ENCODE measurements at places on chromosomes 4 and X. TPM values are rescaled to one million over a fixed set of nuclear protein-coding genes. Genes with fewer than 3 reads are reported as not detected.

DNA sequence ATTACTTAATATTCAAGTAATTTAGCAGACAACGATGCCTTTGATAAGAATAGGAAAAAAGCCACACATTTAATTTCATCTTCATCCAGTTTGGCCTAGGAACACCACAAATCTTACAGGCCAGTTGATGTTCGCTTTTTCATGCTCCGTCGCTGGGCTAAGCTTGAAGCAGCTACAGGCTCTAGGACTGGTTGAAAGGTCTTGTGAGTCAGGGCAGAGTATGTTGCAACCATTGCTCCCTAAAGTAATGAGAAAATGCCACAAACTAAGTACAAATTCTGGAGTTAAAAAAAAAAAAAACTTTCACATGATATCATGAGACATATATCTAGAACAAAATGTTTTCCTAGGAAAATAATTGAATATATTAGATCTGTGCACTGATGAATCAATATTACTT is 123.8 kb downstream of the RPS6KA6 start:
- H3K4me1 ChIP-seq, result no peaks in the 10 kb centered on the region
- no peak overlapping the region for H3K4me3 ChIP-seq
- no peak overlapping the region for H3K27ac ChIP-seq
- no peaks in the 10 kb centered on the region for H3K36me3 ChIP-seq

The NXF2B gene
- total RNA-seq, result not detected

The UGT8 gene
- 0.36 TPM for total RNA-seq

DNA sequence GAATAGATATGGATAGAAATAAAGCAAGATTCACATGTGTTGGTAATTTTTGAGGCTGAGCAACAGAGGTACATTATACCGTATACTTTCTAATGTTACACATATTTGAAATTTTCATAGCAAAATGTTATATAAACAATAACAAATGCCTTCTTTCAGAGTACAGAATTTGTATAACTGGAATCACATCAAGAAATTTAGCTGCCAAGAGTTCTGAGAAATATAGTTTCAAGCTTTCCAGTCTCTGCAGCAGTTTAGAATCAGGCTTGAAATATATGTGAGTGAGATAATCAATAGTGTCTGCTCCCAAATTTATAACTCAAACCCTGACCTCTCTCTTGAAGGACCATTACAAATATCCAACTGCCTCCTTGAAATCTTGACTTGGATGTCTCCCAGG is 23.8 kb downstream of the FAM184B start:
- no peak overlapping the region for H3K27ac ChIP-seq
- no peaks in the 10 kb centered on the region for H3K4me1 ChIP-seq
- no peaks in the 10 kb centered on the region for H3K36me3 ChIP-seq
- no peak overlapping the region for H3K4me3 ChIP-seq

The BMX gene
- total RNA-seq, result not detected

- H3K36me3 ChIP-seq, result no peaks in the 10 kb centered on the region
- no peak overlapping the region for H3K4me3 ChIP-seq
- DNase-seq, result no peak
- H3K27me3 ChIP-seq, result no peaks in the 10 kb centered on the region
- H3K27ac ChIP-seq, result no peak overlapping the region
- peaks cover 7% of the 10 kb centered on the region for H3K4me1 ChIP-seq
Observed at GRCh38 chr4:128913228-128913627, 103.7 kb downstream of the JADE1 start.

DNA sequence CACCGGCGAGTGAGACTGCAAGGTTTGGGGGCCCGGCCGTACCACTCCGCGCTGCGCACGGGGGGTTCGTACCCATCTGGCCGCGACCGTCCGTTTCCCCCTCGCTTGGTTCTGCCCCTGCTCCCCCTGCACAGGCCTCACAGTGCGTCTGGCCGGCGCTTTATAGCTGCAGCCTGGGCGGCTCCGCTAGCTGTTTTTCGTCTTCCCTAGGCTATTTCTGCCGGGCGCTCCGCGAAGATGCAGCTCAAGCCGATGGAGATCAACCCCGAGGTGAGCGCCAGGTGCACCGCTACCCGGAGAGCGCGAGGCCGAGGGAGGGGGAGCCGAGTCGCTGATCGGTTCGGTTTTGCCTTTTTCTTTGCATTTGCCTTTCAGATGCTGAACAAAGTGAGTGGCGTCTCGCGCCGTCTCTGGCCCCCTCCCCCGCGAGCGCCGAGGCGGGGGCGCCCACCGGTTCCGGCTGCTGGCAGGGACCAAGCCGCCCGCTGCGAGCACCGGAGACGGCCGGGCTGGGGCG is at the start of gene UCHL1:
Gene UCHL1 (plus strand): TSS at position 189 of the 517 bp plus-strand sequence. CDS start 49 bp downstream, at position 238.
- H3K36me3 ChIP-seq, result no peaks in the 10 kb centered on the region
- H3K4me3 ChIP-seq, result no peak within 1 kb of the TSS
- H3K27ac ChIP-seq, result no peak within 1 kb of the TSS
- peaks cover 4% of the 10 kb centered on the region for H3K27me3 ChIP-seq
- H3K4me1 ChIP-seq, result no peaks in the 10 kb centered on the region
- DNase-seq, result no peak

The UGT2B17 gene
- not detected for total RNA-seq

The IQSEC2 gene
- total RNA-seq, result 1.5 TPM

DNA sequence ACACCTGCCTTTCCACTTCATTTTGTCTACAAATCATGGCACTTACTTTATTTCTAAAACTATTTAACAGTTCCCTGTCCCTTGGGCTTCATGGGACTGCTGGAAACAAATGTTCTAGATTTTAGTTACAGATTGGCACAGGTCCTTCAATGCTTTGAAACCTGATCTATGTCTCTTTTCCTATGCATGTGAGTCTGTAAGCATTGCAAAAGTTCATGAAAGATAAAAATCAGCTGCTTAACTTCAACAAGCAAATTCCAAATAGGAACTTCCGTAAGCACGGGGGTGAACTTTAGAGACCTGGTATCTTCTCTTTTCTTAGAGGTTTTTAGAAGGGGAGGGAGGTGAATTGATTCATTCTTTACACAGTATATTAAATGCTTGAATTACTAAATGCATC is 9.5 kb downstream of the LGI2 start:
- H3K4me1 ChIP-seq, result no peaks in the 10 kb centered on the region
- no peaks in the 10 kb centered on the region for H3K36me3 ChIP-seq
- no peaks in the 10 kb centered on the region for H3K27me3 ChIP-seq
- DNase-seq, result no peak
- H3K4me3 ChIP-seq, result no peak overlapping the region

DNA sequence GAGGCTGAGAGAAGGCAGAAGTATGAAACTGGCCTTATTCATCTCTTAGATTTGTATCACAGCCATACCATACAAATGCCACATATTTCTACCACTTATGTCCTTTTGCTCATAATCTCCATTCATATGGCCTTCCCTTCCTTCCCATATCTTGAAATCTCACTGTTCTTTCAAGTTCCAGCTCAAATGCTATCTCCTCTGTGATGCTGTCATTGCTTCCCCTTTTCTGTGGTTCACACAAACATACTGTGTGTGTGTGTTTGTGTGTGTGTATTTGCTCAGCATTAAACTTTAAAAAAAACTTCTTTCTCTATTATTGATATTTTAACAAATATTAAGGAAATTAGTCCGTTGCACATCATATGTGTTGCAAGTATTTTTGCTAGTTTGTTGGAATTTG is 26.7 kb downstream of the PHKA1 start:
- no peak overlapping the region for H3K27ac ChIP-seq
- H3K4me3 ChIP-seq, result no peak overlapping the region
- DNase-seq, result no peak
- no peaks in the 10 kb centered on the region for H3K27me3 ChIP-seq
- H3K36me3 ChIP-seq, result no peaks in the 10 kb centered on the region
- H3K4me1 ChIP-seq, result no peaks in the 10 kb centered on the region

GRCh38 chr4:109472343-109472761 is 38.7 kb downstream of the SEC24B start:
- H3K27me3 ChIP-seq, result no peaks in the 10 kb centered on the region
- H3K4me3 ChIP-seq, result no peak overlapping the region
- H3K4me1 ChIP-seq, result peaks cover 11% of the 10 kb centered on the region
- no peak overlapping the region for H3K27ac ChIP-seq
- peaks cover 6% of the 10 kb centered on the region for H3K36me3 ChIP-seq
- DNase-seq, result no peak

The CEP135 gene
- 32.5 TPM for total RNA-seq

The TLR10 gene
- 0.20 TPM for total RNA-seq

All from CD4-positive, alpha-beta memory T cell (primary cell).